Natural killer cell treated with Interleukin-12 subunit alpha and Interleukin-12 subunit beta and Interleukin-15 and Interleukin-18, amount 100 ng/mL, for 72 hours (primary cell): ENCODE measurements at places on chromosomes 2 and 18.

DNA sequence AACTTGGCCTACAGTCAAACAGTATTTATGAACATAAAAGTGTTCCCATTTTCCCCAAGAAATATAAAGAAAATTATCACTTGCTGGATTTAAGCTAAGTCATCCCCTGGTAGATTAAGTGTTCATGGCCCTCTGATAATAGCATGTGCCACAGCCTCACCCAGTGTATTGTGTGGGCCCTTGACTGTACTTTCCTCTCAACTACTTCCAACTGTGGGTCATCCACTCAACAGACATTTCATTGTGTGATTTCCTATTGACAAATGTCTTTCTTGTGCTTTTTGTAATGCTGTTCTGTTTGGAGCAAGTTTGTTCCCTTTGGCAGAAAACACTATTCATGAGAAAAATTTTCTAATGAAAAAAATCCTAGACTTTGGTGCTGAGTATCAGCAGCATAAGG, 48.4 kb upstream of the TMEM17 start:
- DNase-seq = no peak

- DNase-seq = no peak
These were observed 70.9 kb downstream of the MAP3K20 start for GRCh38 chr2:173146590-173146989.

DNA sequence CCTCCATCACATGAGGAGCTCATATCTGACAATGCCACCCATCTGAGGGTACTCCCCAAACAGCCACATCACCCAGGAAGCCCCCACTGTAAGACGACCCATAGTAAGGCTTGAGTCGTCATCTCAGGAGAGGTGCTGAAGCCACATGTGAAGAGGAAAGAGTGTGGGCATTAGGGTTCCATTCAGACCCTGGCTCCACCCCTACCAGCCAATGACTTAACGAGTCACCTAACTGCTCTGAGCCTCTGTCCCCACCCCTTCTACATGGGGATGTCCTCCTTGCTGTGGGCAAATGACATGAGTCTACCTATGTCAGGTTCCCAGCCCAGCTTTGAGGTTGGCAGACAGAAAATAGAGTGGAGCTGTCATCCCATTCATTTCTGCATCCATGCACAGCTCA, 46.3 kb downstream of the C1QL2 start:
- DNase-seq = no peak

GRCh38 chr2:219728991-219729487, 101.6 kb downstream of the SLC4A3 start:
- DNase-seq = no peak

GRCh38 chr2:198499539-198499938, 695.1 kb downstream of the PLCL1 start:
- DNase-seq = no peak
